Thoracic aorta (tissue), 2 donors: ENCODE measurements at places on chromosomes 13 and 19.

DNA sequence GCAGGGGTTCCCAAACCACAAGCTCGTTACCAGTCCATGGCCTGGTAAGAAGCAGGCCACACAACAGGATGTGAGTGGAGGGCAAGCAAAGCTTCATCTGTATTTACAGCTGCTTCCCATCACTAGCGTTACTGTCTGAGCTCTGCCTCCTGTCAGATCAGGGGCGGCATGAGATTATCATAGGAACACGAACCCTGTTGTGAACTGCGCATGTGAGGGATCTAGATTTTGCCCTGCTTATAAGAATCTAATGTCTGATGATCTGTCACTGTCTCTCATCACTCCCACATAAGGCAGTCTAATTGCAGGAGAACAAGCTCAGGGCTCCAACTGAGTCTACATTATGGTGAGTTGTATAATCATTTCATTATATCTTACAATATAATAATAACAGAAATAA, 677.4 kb upstream of the SLITRK6 start:
- H3K4me3 ChIP-seq = no peak overlapping the region
- no peaks in the 10 kb centered on the region for H3K27me3 ChIP-seq
- no peak overlapping the region for H3K27ac ChIP-seq
- DNase-seq = no peak
- H3K36me3 ChIP-seq = no peaks in the 10 kb centered on the region

DNA sequence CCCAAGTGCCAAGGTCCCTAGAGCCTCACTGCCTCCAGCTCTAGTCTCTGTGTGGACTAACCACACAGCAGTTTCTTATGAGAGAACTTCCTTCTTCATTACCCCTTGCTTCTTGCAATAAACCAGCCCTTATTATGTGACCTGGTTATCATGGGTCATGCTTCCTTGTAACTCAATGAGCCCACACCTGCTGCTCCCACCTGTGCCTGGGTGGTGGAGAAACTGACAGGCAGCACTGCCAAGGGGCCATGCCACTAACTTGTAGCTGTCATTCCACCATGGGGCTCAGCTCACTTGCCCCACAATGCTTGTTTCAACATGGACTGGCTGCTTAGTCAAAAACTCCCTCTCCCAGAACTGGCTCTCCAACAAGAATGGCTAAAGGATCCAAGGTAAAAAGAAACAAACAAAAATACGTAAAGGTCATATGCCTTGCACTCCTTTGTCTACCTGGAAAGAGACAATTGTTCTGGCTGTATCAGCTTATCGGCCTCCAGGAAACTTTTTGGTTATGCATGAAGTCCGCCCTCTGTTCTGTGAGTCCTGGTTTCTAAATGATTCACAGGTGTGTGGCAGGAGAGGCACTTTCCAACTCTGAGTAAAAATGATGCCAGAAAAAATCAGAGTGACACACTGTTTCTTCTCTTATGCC, 446.4 kb downstream of the COG6 start:
- no peaks in the 10 kb centered on the region for H3K4me1 ChIP-seq
- no peaks in the 10 kb centered on the region for H3K36me3 ChIP-seq
- no peak for DNase-seq
- no peak overlapping the region for H3K4me3 ChIP-seq
- no peaks in the 10 kb centered on the region for H3K27me3 ChIP-seq
- H3K27ac ChIP-seq = no peak overlapping the region

DNA sequence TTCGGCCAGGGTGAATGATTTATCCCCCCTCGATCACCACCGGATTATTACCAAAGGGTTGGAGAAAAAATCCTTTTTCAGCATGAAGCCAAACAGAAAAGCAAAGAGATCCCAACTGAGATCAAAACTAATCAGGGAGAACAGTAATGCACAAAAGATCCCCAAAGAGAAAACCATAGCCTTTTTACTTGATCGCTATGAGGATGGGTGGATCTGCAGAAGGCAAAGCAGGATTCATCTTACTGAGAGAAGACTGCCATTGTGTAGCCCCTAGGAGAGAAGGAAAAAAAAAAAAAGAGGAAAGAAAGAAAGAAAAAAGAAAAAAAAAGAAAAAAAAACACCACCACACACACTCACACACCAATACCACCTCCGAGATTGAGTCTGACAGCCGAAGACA, at the start of gene FGF14:
FGF14 (minus strand) TSS at position 283 of the 400 bp plus-strand sequence.
- H3K36me3 ChIP-seq = no peaks in the 10 kb centered on the region
- peak within 1 kb of the TSS; percentile 84 for H3K4me3 ChIP-seq
- H3K4me1 ChIP-seq = no peaks in the 10 kb centered on the region
- H3K27me3 ChIP-seq = no peaks in the 10 kb centered on the region
- DNase-seq = no peak
- H3K27ac ChIP-seq = no peak within 1 kb of the TSS

GRCh38 chr13:97436845-97437244, 2.9 kb downstream of the RAP2A start:
- H3K27me3 ChIP-seq = no peaks in the 10 kb centered on the region
- H3K4me3 ChIP-seq = no peak overlapping the region
- H3K36me3 ChIP-seq = no peaks in the 10 kb centered on the region
- H3K4me1 ChIP-seq = peaks cover 17% of the 10 kb centered on the region
- H3K27ac ChIP-seq = no peak overlapping the region
- no peak for DNase-seq

DNA sequence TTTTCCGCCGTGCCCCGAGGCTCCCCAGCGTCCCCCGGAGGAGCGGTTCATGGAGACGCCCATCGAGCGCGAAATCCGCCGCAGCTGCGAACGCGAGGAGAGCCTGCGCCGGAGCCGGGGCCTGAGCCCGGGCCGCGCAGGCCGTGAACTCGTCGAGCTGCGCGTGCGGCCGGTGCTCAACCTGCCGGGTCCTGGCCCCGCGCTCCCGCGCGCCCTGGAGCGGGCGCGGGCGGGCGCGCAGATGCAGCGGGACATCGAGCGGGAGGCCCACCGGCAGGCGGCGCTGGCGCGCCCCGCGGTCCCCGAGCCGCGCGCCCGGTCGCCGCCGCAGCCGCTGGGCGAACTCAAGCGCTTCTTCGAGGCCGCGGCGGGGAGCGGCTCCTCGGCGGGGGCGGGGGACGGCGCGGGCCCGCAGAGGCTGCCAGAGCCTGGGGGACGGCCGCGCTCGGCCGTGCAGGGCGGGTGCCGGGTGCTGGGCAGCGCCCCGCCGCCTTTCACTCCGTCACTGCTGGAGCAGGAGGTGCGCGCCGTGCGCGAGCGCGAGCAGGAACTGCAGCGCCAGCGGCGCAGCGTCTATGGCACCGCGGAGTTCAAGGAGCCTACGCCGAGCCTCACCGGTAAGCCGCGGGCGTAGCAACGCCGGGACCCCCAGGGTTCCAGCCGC, 807 bp downstream of the MISP3 start:
- peak overlapping the region; percentile 92 for H3K4me3 ChIP-seq
- H3K27me3 ChIP-seq = no peaks in the 10 kb centered on the region
- H3K36me3 ChIP-seq = no peaks in the 10 kb centered on the region
- H3K4me1 ChIP-seq = peaks cover 6% of the 10 kb centered on the region

DNA sequence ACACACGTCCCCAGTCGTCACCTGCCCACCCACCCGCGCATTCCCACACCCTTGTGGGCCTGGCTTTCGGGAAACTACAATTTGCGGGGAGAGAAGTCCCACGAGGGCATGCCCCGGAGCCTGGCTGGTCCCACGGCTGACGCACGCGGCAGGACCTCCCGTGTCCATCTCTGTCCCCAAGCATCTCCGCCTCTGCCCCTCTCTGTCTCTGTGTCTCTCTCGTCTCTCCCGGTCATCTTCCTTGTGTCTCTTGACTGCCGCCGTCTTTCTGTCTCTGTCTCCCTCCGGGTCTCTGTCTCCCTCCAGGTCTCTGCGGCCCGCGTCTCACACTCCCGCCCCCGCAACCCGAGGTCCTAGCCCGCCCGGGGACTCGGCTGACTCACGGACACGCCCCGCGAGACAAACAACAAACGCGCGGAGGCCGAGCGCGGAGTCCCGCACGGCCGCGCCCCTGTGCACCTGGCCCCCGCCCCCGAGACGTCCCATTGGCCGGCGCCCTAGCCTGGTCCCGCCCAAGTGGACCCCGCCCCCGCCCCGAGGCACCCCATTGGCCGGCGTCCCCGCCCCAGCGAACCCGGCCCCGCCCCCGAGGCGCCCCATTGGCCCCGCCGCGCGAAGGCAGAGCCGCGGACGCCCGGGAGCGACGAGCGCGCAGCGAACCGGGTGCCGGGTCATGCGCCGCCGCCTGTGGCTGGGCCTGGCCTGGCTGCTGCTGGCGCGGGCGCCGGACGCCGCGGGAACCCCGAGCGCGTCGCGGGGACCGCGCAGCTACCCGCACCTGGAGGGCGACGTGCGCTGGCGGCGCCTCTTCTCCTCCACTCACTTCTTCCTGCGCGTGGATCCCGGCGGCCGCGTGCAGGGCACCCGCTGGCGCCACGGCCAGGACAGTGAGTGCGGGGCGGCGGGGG, at the start of gene FGF22:
FGF22 (plus strand) TSS at position 627 of the 908 bp plus-strand sequence; CDS start at position 674, 47 bp downstream.
- H3K36me3 ChIP-seq = no peaks in the 10 kb centered on the region
- no peaks in the 10 kb centered on the region for H3K27me3 ChIP-seq
- DNase-seq = peak; percentile 80
- peak within 1 kb of the TSS; percentile 34 for H3K27ac ChIP-seq
- H3K4me1 ChIP-seq = peaks cover 8% of the 10 kb centered on the region

DNA sequence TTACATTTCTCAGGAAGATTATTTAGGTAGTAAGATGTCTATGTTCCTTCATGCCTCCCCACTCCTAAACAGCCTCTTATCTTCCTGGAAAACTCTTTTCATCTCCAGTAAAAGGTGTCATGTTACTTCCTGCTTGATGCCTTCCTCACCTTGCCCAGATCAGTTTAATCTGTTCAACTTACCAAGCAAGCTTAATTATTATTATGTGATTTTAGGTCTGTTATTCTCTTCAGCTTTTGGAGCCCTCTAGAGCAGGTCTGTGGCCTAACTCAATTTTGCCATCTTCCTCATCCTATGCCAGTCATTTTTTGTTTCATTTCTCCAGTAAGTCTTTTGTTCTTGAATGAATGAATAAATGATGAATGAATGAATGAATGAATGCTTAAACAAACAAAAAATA, 528.4 kb downstream of the DCT start:
- no peak overlapping the region for H3K4me3 ChIP-seq
- no peaks in the 10 kb centered on the region for H3K36me3 ChIP-seq
- no peaks in the 10 kb centered on the region for H3K27me3 ChIP-seq
- no peak overlapping the region for H3K27ac ChIP-seq
- no peak for DNase-seq
- peaks cover 3% of the 10 kb centered on the region for H3K4me1 ChIP-seq

GRCh38 chr19:53161123-53161522, 2.3 kb upstream of the ZNF347 start:
- H3K27ac ChIP-seq = no peak overlapping the region
- H3K4me1 ChIP-seq = peaks cover 9% of the 10 kb centered on the region
- no peak overlapping the region for H3K4me3 ChIP-seq
- DNase-seq = no peak
- no peaks in the 10 kb centered on the region for H3K27me3 ChIP-seq
- H3K36me3 ChIP-seq = no peaks in the 10 kb centered on the region

DNA sequence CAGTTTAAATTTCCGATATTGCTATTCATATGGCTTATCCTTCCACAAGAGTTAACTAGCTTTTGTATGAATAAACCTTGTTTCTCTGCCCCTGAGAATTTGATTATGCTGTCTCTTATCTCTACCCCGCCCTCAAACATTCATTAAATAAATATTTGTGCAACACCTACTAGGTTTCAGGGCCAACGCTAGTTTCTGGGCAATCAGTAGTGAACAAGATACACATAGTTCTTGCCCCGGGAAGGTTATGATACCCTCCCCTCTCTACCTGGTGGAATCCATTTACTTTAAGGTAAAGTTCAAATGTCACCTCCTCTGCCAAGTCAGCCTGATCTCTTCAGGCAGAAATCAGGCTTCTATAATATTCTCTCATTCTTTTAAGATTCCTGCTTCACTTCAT, 16.6 kb upstream of the USP12 start:
- DNase-seq = no peak
- H3K27ac ChIP-seq = no peak overlapping the region
- no peaks in the 10 kb centered on the region for H3K4me1 ChIP-seq
- no peak overlapping the region for H3K4me3 ChIP-seq
- no peaks in the 10 kb centered on the region for H3K36me3 ChIP-seq
- no peaks in the 10 kb centered on the region for H3K27me3 ChIP-seq

DNA sequence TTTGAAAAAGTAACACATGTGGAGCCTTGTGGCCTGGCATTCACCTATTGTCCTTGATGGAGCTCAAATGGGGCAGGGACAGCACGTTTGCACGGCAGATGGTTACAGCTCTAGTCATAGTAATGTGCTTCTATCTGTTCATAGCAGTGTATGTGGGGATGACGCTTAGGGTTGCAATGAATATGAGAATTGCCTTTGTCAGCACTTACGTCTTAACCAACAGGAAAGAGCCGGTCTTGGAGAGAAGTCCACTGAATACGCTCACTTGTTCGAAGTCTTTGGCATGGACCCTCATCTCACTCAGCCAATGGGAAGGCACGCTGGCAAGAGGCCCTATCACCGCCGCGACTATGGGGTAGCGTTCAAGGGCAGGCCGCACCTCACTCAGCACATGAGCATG, 18.9 kb upstream of the OR7D2 start:
- H3K4me1 ChIP-seq = no peaks in the 10 kb centered on the region
- no peak overlapping the region for H3K27ac ChIP-seq
- peaks cover 86% of the 10 kb centered on the region for H3K36me3 ChIP-seq
- H3K4me3 ChIP-seq = no peak overlapping the region
- no peak for DNase-seq

GRCh38 chr13:77338961-77339401, 12.1 kb upstream of the MYCBP2 start:
- H3K4me1 ChIP-seq = no peaks in the 10 kb centered on the region
- H3K27me3 ChIP-seq = no peaks in the 10 kb centered on the region
- H3K4me3 ChIP-seq = no peak overlapping the region
- no peaks in the 10 kb centered on the region for H3K36me3 ChIP-seq

DNA sequence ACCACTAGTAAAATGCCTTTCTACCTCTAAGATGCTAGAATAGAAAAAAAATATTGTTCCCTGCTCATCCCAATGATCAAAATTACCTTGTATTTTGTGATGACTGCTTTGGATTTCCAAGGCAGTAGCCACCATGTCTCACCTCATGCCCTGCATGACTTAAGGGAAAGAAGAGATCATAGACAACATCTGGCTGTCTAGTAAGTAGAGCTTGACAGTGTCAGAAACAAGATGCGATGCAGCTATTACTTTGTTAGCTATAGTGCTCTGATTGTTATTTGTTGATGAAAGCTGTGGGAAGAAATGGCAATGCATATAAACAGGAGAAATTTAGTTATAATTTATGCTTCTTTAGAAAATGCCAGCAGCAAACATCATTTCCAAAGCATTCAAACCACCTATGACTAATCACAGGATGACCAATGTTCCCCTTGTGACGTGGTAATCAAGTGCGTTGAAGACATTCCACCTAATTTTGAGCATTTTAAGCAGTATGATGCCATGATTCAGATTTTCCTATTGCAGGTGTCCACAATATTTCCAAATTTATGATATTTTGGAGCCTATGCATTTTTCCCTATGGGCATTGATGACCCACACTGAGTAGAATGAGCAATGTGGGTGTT, 308.3 kb downstream of the KCNRG start:
- no peaks in the 10 kb centered on the region for H3K27me3 ChIP-seq
- no peaks in the 10 kb centered on the region for H3K4me1 ChIP-seq
- no peak overlapping the region for H3K4me3 ChIP-seq
- no peaks in the 10 kb centered on the region for H3K36me3 ChIP-seq

- H3K27me3 ChIP-seq = no peaks in the 10 kb centered on the region
- peaks cover 6% of the 10 kb centered on the region for H3K4me1 ChIP-seq
- H3K36me3 ChIP-seq = no peaks in the 10 kb centered on the region
- H3K4me3 ChIP-seq = no peak overlapping the region
Measured at GRCh38 chr13:100273552-100273951, 184.7 kb downstream of the PCCA start.

GRCh38 chr19:58361900-58362271, 665 bp downstream of the ZNF497 start:
- H3K4me3 ChIP-seq = peak overlapping the region; percentile 72
- no peaks in the 10 kb centered on the region for H3K36me3 ChIP-seq
- peak overlapping the region; percentile 85 for H3K27ac ChIP-seq
- peaks cover 5% of the 10 kb centered on the region for H3K4me1 ChIP-seq
- no peak for DNase-seq
